Fibroblast of skin of left quadriceps (primary cell): ENCODE measurements at places on chromosomes 2 and 18.

DNA sequence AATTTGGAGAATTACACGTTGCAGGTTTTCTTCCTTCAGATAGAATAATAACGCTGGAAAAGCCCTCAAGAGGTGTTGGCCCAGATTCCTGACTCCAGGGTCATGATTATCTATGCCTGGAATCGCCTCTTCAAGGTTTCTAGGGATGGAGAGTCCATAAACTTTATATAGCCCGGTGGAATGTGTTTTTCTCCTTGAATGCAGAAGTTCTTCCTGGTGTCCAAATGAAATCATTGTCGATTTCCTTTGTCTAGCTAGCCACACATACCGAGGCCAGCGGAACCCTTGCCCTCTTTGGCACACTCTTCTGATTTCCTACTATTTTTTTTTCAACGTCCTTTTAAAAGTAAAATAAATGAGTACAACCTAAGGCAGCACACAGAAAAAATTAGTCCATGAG lies 117.8 kb downstream of the PID1 start:
- no peak for DNase-seq

DNA sequence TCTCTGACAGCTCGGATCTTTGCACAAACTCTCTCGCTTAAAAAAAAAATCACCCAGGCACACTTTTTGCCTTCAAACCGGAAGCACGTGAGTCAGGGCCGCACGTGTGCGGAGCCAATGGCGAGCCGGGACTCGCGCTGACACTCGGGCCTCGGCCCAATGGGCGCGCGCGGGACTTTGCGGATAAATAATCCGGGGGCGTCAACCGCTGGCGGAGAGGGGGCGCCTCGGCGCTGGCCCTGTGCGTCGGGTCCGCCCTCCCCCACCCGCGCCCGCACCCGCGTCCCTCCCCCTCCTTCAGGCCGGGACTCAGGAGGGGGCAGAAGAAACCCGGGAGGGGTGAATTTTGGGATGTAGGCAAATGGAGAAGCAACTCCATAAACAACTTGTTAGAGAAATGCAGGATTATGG lies 319 bp upstream of the EN1 start:
- peak; percentile 95 for DNase-seq

DNA sequence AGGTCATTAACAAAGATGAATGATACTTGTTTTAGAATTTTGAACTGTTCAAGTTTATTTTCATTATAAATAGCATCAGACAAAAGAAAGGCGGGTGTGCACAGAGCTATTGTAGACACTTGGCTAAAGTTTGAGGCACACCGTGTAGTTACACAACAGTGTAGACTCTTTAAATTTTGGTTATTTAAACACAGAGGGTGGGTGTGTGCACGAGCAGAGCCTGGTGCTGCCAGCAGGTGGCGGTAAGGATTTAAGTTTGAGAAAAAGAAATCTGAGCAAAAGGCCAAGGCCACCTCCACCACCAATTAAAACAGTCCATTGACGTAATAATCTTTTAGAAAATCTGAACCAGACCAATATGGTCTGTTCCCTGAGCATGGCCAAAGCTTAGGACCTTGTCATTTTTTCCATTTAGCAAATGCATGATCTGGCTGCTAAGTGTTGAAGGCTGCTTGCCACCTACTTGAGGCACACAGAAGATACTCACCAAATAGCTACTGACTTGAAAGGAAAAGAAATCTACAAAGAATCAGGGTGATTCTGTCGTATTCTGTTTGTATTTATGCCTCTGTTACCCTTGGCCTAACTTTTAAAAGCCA lies 14.3 kb downstream of the COPS7B start:
- DNase-seq: no peak

DNA sequence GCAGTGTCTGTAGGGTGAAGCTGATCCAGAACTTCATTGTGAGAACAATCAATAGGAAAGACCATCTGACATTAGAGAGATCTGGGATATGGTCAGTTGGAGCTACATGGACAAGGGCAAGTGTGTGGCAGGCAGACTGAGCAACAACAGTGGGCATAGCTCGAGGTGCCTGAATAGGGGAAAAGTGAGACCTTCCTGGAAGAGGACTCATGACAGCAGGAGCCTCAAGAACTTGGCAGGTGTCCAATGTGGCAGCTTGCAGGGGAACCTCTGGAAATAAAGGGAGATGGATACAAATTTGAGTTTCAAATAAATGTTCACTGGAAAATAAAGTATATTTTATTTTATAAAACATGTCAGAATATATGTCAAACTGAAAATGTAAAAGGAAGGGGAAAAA lies 117.9 kb downstream of the TANC1 start:
- DNase-seq: no peak

GRCh38 chr18:53644799-53645471 lies 579.5 kb downstream of the MBD2 start:
- DNase-seq: no peak

DNA sequence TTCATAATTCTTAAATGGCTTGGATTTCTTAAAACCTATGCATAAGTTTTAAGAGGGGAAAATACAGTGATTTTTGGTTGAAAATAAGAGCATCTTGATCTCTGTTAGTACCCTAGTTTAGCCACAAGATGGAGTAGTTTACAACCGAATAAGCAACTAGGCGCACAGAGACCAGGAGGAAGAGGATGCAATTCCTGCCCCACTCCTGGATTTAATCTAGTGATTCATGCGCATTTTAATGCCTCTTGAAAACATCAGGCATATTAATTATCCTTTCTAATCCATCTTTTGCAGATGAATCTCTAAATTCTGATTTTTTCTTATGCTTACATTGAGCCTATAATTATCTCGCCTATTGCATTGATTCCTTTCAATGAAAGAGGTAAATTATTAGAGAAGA lies 76.7 kb downstream of the MRPS9 start:
- peak; percentile 47 for DNase-seq

- DNase-seq: peak; percentile 8
Observed at GRCh38 chr2:211455216-211455841, 898.9 kb downstream of the CPS1 start.

DNA sequence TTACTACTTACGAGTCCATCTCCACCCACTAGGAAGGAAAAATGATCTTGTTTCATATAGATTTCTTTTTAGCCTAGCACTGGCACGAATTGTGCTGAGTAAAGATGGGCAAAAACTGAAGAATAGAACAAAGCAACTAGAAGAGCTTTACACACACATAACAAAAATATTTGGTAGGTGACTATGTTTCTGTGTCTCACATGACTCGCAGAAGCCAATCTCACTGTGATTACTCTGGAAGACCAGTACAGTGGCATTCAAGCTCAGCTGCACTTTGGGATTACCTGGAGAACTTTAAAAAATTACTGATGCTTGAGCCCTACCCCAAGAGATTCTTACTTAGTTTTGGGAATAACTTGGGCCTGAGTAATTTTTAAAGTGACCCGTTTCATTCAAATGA lies 378.7 kb downstream of the METTL4 start:
- no peak for DNase-seq

GRCh38 chr2:241128266-241128665 lies 21.0 kb downstream of the PASK start:
- DNase-seq: no peak

GRCh38 chr18:79794846-79795245 lies 2.9 kb upstream of the KCNG2 start:
- DNase-seq: no peak

DNA sequence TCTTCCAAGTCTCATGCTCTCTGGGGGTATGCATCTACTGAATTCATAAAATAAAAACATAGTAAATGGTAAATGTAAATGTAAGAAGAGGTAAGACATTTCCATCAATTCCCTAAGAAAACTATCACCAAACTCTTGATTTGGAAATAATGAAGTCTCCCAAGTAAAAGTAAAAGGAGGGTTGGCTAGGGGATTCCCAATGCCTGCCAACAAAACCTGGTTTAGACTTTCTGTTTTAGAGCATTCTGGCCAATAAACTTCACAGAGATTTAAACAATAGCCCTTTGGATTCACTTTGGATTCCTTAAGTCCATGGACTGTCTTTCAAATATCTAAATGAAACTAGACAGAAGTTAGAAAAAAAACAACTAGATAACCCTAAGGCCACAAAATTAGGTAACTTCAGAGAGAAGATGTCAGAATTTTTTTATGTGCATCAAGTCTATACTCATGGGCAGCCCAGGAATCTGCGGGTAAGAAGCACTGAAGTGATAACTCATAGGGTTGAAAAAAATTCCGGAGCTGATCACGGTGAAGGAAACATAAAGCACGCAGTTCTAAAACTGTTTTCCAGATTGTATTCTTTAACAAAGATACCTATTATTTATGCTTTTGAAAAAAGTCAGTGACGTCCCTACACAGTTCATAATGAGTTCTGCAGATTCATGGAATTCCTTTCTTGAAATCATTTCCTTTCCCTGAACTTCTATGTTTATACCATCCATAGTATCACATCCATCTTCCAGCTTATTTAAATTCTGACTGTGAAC lies 263.6 kb downstream of the AFF3 start:
- DNase-seq: peak; percentile 86

DNA sequence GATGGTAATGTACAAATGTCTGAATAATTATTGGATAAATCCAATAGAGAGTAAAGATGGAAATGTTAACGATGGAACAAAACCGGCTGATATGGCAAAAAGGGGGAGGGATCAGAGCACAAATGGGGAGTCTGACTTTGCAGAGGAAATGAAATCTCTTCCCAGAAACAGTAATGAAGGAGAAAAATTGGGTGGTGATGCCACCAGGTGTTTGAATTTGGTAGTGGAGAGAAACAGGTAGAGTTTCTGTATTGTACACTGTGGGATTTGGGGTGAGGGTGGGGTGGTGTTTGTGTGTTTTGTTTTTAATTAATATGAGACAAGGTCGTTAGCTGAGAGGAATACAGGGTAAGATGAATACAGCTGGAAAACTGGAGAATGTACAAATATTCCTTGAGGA lies 20.4 kb upstream of the XDH start:
- DNase-seq: no peak

GRCh38 chr2:16561676-16562075 lies 104.0 kb downstream of the CYRIA start:
- DNase-seq: no peak

GRCh38 chr2:124149571-124149970 lies 124.5 kb downstream of the CNTNAP5 start:
- no peak for DNase-seq

DNA sequence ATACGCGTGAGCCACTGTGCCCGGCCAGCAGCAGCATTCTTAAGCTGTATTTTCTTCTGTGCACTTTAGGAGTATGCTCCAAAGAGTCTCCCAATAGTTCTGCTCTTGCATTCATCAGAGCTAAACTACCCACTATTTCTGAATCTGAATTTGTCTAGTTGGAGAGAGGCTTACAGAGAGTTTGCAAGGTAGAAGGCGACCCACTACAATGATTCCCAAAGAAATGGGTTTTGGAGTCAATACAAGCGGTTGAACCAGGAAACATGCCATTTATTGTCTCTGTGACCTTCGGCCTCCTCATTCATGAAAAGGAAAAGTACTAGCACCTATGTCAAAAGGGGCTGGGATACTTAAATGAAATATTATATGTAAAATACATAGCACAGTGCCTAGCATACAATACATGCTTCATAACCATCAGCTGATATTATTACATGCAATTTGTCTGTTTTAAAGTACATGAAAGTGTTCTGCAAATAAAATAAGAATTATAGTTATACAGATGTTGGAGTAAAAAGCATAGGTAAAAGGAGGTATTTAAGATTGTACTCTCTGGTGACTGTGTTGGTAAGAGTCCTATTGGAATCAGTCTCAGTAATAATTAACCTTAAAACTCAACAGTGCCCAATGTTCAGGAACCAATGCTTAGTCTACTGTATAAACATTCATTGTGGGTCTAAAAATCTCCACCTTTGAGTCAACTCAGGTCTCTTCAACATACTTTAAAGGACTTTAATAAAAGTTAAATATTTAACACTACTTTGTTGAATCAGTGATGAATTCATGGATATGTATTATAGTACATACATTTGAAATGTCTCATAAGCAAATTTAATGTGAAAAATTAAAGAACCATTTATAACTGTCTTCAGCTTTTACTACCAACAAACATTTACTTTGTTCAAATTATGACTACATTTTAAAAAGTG lies 89.8 kb upstream of the GRB14 start:
- DNase-seq: no peak

- DNase-seq: no peak
Observed at GRCh38 chr18:36655074-36655473, 173.7 kb downstream of the TPGS2 start.

- DNase-seq: peak; percentile 36
Observed at GRCh38 chr2:198296665-198297308, 492.4 kb downstream of the PLCL1 start.

GRCh38 chr2:144836635-144837350 lies 316.9 kb upstream of the ZEB2 start:
- DNase-seq: peak; percentile 49

DNA sequence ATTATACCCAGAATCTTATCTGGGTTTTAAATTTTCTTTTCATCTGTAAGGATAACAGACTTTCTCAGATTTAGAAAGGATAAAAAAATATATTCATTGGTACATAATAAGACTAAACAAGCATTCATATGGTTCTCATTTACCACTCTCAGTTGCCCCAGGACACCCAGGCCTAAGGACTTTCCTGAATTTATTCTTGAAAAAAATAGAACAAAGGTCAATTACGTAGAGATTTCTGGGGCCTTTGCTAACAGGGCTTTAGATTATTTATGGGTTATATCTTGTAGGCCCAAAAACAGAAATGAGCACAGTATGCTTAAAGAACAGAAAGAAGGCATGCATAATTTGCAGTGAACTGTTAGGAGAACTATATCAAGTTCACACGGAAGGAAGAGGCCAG lies 269.0 kb upstream of the COL3A1 start:
- DNase-seq: no peak

- DNase-seq: no peak
Observed at GRCh38 chr2:139814458-139814857, 1034.3 kb upstream of the NXPH2 start.

DNA sequence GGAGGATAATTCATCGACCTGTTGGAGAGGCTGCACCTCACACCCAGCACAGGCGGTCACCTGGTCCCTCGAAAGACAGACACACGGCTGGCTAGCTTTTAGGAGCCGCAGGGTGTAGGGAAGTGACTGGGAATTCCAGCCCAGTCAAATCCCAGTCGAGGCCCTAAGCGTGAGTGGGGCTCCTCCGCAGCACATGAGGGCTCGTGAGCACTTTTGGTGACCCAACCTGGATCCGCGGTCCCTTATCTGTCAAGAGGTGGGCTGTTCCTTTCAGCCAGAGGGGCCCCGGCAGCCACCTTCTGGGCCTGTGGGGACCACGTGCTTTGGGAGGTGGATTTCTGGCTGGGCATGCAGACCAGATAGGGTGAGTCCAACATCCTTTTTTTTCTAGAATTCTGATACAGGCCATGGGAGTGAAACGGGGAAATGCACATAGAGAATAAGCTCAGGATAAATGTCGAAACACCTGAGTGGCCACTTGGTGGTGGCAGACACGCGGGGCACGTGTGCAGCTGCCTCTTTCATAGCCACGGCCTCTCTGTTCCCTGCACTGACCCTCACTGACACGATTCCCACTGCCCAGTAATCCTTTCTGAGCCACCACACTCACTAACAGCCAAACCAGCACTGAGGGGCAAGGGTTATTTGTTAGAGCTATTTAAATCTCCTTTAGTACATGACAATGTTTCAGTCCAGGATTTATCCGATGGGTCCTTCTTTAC lies 148.4 kb upstream of the PXDN start:
- DNase-seq: no peak

- DNase-seq: no peak
Observed at GRCh38 chr2:144237830-144238627, 281.9 kb downstream of the ZEB2 start.

- DNase-seq: peak; percentile 65
Observed at GRCh38 chr2:105734762-105735538, 9.8 kb upstream of the NCK2 start.
